ENCODE measurements at places on chromosomes 3 and 15.

DNA sequence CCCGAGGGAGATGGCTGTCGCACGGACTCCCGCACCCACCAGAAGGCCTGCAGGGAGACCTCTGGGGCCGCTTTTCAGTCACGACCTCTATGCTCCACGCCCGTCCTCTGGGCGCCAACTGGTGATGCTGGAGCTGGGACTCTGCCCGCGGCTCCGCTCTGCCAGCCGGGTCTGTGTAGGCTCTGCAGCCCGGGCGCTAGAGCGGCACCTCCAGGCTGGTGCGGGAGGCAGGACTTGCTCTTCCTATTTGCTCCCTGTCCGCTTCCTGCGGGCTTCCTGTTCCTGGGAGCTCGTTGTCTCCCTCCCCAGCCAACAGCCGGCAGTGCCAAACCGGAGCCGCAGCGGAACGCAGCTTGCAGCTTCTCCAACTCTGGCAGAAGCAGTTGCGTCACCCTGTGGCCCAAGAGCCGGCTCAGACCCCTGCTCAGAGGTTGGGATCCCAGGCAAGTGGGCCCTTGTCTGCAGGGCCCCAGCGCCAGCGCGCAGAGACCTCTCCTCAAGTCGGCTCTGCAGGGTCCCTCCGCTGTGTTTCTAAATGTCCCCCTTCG, 285.9 kb downstream of the XXYLT1 start:
- DNase-seq = peak; percentile 41

- DNase-seq = no peak
Observed at GRCh38 chr3:179147514-179147872, 664 bp upstream of the PIK3CA start.

GRCh38 chr3:100045696-100046095, 68.6 kb downstream of the FILIP1L start:
- DNase-seq = no peak

GRCh38 chr3:45777111-45777745, 19.1 kb downstream of the SLC6A20 start:
- DNase-seq = peak; percentile 51

GRCh38 chr3:110344897-110345767, 726.5 kb upstream of the NECTIN3 start:
- DNase-seq = no peak

- no peak for DNase-seq
Observed at GRCh38 chr3:20700714-20701113, 514.7 kb upstream of the SGO1 start.
